ENCODE measurements at places on chromosomes 7 and 10.

DNA sequence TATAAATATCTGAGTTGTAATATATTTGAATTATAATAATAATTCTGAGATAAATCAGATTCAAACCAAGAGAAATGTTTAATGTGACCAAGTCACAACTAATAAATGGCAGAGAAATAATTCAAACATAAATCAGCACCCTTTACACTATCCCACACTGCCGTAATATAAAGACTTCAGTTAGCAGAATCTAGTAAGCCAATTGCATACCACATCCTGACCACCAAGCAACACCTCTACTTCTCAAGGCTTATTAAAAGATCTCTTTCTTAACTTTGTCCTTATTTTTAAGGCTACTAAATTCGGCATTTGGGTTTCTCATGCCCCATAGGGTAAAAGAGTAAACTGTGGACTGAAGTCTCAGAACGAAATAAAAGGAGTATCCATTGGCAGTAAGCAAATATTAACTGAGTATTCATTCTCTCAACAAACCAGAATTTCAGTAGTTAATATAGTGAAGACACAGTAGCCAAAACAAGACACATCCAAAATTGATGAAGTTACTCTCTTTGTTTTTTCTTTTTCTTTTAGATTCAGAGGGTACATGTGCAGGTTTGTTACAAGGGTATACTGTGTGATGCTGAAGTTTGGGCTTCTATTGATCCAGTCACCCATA is 14.8 kb downstream of the ACBD5 start:
- no peak for DNase-seq

- DNase-seq = no peak
Observed at GRCh38 chr7:81173766-81174281, 255.0 kb upstream of the SEMA3C start.

DNA sequence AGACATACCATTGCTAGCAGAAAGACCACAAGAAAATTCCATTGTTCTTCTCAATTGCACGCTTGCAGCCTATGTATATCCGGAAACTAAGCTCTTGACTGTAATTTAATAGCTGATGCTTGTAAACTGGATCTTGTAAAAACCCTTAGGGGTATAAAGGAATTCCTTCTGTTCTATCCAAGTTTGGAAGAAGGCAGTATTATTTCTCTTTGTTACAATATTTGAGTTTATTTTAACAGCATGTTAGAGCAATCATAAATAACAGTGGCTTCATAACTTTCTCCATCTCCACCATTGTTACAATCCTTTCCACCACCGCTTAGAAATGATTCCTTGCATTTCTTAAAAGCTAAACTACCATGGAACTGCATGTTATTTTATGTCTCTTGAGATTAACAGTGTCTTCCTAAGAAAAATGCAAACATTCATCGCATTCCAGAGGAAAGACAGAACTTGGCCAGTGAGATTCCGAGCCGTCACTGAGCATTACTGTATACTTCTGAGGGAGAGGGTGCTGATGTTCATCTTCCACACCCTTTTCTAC is 92.5 kb downstream of the TRIL start:
- DNase-seq = no peak

GRCh38 chr7:27151931-27152815 is at the start of gene HOXA3:
Gene HOXA3 (minus strand): TSS chr7:27152583. CDS start chr7:27110640, 41,943 bp downstream.
- no peak for DNase-seq

- DNase-seq = no peak
Observed at GRCh38 chr10:43386981-43387677, 15.7 kb downstream of the FXYD4 start.

DNA sequence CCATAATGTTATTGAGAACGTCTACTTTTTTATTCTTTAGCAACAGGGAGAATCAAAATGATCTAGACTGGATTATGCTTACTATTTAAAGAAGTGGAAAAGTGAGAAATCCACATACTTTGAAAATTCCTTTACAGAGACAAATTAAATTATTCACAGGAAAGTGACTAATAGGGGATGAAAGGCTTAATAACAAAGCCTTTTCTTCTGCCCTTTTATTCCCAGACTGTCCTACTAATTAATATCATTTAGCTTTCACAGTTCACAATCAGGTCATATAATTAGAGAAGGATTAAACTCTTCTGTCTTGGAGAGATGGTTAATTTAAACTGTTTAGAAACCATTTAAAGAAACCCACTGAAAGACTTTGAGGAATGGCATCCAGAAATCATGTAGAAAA is 58.8 kb downstream of the ARL4A start:
- no peak for DNase-seq

Measured in stimulated activated CD4-positive, alpha-beta T cell treated with anti-CD3 and anti-CD28 coated beads, Interleukin-1b, Interleukin-23, amount 100 ng/mL, for 1 hour (primary cell).